ENCODE measurements at places on chromosomes 16 and 17. TPM values are rescaled to one million over a fixed set of nuclear protein-coding genes. Genes with fewer than 3 reads are reported as not detected.
A peak's percentile ranks its signal among the peaks of the same experiment; 100 is the strongest.

- DNase-seq, result no peak
Observed at GRCh38 chr16:81080233-81080632, 3.2 kb upstream of the C16orf46 start.

DNA sequence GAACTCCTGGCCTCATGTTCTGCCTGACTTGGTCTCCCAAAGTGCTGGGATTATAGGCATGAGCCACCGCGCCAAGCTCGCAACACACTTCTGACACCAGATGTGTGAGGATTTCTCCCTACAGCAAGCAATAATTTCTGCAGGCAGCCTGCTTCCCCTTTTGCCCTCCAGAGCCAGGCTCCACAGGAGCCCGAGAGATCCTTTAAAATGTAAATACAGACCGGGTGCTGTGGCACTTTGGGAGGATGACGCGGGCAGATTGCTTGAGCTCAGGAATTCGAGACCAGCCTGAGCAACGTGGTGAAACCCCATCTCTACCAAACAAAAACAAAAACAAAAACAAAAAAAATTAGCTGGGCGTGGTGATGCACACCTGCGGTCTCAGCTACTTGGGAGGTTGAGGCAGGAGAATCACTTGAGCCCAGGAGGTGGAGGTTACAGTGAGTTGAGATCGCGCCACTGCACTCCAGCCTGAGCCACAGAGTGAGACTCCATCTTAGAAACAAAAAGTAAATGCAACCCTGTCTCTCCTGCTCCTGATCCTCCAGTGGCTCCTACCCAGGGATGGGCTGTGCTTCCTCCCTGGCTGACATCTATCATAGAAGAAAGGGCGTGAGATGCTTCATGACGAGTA, 14.7 kb downstream of the C16orf96 start:
- DNase-seq, result no peak

Gene MT1A
- not detected for total RNA-seq

Gene ETV4
- total RNA-seq, result 66.3 TPM

GRCh38 chr17:39547713-39548478, 59.8 kb downstream of the NEUROD2 start:
- DNase-seq, result peak; percentile 75
